NCI-H2227 treated with DMSO at 0.1 percent for 48 hours (cell line): ENCODE measurements at places on chromosomes 11 and 22.

GRCh38 chr11:119297938-119298337, 19.0 kb downstream of the MCAM start:
- no peak for DNase-seq

DNA sequence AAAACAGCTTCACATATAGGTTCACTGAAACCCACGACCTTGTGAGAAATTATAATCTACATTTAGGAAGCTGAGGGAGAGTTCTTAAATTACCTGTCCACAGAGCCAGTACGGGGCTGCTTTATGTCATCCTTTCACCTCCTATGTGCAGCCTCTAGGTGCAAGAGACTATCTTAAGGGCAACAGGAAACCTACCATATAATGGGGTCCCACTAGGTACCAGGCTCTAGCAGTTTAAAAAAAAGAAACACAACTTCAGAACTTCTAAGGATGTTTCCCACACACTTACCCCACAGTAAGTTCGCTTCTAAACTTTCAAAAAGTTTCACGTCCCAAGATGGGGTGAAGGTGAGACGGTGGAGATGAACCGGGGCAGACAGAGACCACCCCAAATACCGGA, 573 bp downstream of the STK33 start:
- DNase-seq, result no peak

DNA sequence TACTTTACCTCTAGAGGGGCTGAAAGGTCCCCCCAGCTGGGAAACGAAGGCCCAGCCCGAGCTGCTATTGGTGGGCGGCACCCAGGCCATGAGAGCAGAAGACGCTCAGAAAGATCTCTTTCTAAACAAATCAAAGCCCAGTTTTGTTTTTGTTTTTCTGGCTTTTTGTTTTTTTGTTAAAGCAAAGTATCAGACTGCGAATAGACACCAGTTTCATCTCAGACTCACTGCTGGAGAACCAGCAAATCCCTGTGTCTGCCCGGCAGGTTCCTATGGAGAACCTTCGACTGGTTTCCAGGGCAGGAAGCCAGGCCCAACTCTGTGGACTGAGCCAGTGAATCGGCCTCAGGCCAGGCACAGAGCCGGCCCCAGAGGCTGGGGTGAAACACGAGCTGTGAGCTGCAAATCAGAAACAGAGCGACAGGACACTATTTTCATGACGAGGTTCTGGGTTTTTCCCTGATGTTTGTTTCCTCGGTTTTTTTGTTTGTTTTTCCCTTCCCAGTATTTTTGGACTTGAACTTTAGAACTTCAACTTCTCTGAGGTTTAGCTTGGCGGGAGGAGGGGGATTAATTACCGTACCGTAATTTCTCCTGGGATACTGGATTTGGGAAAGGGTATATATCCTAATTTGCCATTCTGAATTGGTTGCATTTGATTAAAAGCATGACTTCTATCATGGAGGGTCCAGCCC, 16.0 kb upstream of the B4GALNT4 start:
- DNase-seq, result no peak

- DNase-seq, result no peak
Measured at GRCh38 chr11:42901084-42901483, 410.7 kb upstream of the API5 start.

GRCh38 chr11:116332391-116332790, 440.4 kb downstream of the BUD13 start:
- no peak for DNase-seq

GRCh38 chr11:32101791-32102190, 10.9 kb downstream of the RCN1 start:
- DNase-seq, result no peak

GRCh38 chr22:49657974-49658590, 169.6 kb downstream of the BRD1 start:
- DNase-seq, result no peak

DNA sequence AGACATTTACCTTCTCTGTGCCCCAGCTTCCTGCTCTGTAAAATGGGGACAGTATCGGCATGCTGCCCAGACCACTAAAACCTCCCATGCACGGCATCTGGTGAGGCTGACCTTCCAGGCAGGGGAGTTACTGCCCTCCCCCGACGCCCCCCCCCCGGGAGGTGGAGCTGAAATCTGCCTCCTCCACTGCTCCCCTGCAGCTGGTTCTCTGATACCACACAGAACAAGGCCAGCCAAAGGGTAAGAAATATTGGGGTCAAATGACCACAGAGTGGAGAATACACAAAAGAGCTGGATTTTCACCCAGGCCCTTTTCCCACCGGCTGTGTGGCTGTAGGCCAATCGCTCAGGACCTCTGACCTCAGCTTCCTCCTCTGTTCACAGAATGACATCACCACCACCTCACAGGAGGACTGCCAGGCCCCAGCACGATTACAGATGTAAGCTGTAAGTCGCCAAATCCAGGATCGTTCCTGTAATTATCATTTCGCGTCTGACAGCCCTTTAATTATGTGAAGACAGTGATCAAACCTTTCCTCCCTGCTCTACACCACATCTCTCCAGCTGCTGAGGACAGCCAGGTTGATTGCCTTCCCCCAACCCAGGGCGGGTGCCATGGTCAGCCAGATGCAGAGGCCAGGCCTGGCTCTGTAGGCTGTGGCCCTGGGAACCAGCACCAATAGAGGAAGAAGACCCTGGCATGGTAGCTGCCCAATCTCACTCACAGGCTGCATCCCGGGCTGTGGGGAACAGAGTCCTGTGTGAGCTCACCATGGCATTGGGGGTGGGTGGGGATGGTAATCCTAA, 35.7 kb upstream of the KLHL35 start:
- DNase-seq, result peak; percentile 75

DNA sequence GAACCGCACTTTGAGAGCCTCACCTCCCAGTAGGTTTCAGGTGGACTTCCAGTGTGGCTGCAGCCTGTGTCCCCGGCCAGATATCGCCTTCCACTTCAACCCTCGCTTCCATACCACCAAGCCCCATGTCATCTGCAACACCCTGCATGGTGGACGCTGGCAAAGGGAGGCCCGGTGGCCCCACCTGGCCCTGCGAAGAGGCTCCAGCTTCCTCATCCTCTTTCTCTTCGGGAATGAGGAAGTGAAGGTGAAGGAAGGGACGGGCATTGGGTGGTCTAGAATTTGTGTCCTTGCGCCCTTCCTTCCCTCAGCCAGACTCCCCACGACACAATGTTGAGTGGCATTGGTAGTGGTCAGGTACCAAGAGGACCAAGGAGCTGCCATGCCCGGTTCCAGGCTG, 2.9 kb downstream of the LGALS12 start:
- no peak for DNase-seq

DNA sequence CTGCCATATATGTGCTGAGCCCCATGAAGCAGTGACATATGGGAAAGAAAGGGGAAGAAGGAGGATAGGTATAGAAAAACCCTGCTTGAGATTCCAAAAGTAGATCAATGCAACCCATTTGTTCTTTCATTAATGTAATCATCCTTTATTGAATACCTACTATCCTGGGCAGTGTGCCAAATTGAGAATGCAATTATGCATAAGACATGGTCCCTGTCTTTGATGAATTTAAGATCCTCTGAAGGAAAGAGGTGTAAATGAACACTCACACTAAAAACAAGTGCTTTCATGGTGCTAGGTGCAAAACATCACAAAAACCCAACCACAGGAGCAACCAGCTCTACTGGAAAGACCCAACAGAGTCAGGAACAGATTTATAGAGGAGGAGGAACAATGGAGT, 29.7 kb downstream of the FLI1 start:
- DNase-seq, result no peak

GRCh38 chr11:5476186-5476819, 12.2 kb upstream of the OR52D1 start:
- DNase-seq, result peak; percentile 4

- no peak for DNase-seq
Measured at GRCh38 chr11:73404048-73404447, 27.8 kb downstream of the RELT start.

- DNase-seq, result no peak
Measured at GRCh38 chr11:72926076-72926475, 111.9 kb downstream of the ATG16L2 start.

- DNase-seq, result no peak
Measured at GRCh38 chr11:71563406-71563805, 2.0 kb upstream of the KRTAP5-10 start.

- no peak for DNase-seq
Measured at GRCh38 chr11:101913656-101914055, 1.2 kb upstream of the CEP126 start.

GRCh38 chr11:59756845-59757244, 1.7 kb downstream of the STX3 start:
- no peak for DNase-seq

DNA sequence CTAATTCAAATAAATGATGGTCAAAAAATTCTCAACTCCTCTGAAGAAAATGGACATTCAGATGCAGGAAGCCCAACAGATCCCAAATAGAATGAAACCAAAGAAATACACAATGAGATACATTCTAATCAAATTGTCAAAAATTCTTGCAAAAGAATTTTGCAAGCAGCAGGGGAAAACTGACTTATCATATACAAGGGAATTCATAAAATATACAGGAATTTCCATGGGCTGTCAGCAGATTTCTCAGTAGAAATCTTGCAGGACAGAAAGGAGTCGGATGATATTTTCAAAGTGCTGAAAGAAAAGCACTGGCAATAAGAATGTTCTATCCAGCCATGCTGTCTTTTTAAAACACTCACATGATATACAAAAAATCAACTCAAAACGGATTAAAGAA, 194.6 kb upstream of the ZC3H12C start:
- no peak for DNase-seq

DNA sequence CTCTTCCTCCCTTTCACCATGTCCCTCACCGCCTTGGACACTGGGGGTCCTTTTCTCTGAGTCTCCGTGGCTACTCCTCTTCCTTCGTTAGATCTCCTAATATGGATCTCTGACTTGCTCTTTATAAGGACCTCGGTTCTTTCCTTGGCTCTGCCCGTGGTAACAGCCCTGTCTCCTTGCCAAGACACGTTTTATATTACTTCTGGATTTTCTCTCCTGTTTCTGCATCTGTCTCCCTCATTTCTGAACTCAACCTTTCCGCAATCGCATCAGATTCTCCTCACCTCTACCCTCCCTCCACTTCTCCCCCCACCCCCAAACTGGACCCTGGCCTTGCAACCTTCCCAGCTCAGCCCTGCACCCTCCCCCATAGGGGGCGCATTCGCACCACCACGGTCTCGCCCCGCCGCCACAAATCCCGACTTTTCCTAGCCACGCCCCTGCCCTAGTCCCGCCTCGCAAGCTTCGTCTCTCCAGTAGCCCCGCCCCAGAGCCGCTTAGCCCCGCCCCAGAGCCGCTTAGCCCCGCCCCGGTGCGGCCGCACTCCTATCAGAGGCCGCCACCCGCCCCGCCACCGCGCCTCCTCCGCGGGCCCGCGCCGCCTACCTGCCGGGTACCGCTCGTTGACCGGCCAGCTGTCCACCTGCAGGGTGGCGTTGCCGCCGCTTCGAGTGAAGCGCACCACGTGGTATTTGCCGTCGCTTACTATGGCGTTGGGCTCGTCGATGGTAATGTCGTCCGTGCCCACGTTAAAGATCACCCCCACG, 39.0 kb downstream of the SLC22A12 start:
- DNase-seq, result no peak

GRCh38 chr11:57097149-57097548, 84.6 kb upstream of the LRRC55 start:
- DNase-seq, result no peak

GRCh38 chr11:34730544-34731295, 109.8 kb downstream of the EHF start:
- no peak for DNase-seq

- DNase-seq, result no peak
Measured at GRCh38 chr22:30169002-30169401, 77.6 kb downstream of the LIF start.

- no peak for DNase-seq
Measured at GRCh38 chr22:45923835-45924234, 53.1 kb downstream of the WNT7B start.

- DNase-seq, result no peak
Measured at GRCh38 chr11:2287091-2287490, 14.6 kb downstream of the C11orf21 start.

GRCh38 chr11:61012737-61013215, 41.3 kb downstream of the CD6 start:
- DNase-seq, result no peak

DNA sequence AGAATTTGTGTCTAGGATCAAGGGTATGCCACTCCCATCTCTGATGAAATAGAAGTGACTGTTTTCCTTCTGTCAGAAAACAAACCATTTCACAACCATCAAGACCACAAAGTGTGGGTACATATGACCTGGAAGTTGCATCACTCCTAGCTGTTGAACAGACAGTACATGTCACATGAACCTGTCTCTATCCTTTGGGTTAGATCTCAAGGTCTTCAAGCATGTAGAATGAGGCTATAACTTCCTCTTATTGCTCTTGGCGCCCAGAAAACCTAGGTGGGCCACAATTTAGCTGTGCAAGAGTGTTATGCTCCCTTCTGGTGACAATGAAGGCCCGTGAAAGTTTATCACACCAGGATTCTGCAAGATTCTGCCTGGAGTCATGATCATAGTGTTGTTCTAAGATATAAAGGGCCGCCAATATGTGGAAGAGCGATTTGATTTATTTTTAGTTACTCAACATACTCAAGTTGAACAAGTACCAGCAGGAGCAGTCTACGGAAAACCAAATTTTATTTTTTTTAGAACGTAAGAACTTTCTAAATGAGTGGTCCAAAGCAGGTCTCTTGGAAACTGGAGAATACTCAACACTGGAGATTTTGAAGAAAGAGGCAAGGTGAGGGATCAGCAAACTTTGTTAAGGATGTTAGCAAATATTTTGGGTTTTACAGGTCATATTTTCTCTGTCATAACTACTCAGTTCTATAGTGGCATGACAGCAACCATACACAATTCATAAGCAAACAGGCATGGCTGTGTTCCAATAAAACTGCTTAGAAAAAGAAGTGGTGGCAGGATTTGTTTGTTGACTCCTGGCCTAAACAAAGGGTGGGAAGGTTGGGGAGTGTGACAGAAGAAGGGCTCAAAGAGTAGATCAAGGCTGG, 101.8 kb downstream of the USP35 start:
- no peak for DNase-seq

GRCh38 chr11:126385991-126386728, 30.7 kb downstream of the ST3GAL4 start:
- DNase-seq, result no peak

DNA sequence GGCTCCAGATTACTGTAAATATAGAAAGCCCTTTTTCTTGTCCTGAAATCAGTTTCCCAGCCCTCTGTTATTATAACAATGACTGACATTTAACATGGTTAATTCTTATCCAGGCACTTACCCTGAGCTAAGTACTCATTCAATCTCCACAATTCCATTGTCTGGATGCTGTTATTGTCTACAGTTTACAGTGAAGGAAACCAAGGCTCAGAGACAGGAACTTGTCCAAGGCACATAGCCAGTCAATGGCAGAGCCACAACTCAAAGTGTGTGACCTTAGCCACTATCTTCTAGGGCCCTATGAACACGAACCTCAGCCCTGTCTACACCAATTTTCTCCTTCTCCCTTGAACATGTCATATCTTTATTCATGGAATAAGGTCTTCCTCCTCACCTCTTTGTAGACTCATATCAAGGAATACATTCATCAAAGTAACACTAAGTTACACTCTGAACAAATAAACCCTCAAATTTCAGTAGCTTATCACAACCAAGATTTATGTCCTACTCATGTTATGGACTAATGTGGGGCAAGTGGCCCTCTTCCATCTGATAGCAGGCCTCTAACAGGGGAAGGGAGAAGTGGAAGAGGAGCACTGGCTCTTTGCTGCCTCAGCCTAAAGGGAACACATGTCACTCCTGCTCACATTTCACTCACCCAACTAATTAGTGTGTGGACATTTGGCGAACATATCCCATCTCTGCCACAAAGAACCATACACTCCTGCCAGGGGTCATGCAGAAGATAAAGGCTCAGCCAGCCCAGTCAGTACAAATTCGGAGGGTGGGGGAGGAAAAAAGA, 39.3 kb upstream of the APLNR start:
- no peak for DNase-seq

GRCh38 chr11:117087446-117087845, 10.8 kb downstream of the SIK3 start:
- no peak for DNase-seq
